GM23248 (cell line): ENCODE measurements at places on chromosomes 16 and 17. TPM values are rescaled to one million over a fixed set of nuclear protein-coding genes. Genes with fewer than 3 reads are reported as not detected.

Gene CD7
- total RNA-seq, result 0.22 TPM in 1 of 2 replicates, not detected in the other

Gene PCYT2
- 34.7 and 36.9 TPM in 2 replicates for total RNA-seq

Gene RHBDL3
- total RNA-seq, result 0.11 TPM in 1 of 2 replicates, not detected in the other

Gene CTF1
- total RNA-seq, result 4.4 and 4.8 TPM in 2 replicates

Gene HOXB2
- 9.6 and 12.1 TPM in 2 replicates for total RNA-seq

GRCh38 chr17:6455321-6455705 is 11.1 kb downstream of the PIMREG start:
- no peak overlapping the region for H3K4me3 ChIP-seq
- H3K4me1 ChIP-seq, result peaks cover 10% of the 10 kb centered on the region
- no peak overlapping the region for H3K27ac ChIP-seq
- no peak for DNase-seq
- no peaks in the 10 kb centered on the region for H3K27me3 ChIP-seq

DNA sequence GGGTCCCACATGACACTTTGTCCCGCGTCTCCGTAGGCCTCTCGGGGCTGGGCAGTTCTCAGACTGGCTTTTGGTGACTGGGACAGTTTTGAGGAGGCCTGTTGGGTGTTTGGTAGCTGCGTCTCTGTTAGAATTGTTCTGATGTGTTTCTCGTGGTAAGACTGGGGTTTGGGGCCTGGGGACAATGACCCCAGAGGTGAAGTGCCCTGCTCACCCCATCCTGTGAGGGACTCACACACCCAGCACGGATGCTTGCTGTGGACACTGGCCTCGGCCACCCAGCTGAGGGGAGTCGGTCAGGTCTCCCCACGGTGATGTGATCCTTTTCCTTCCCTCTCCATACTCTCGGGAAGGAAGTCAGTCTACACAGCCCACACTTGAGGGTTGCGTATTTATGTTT is 50.3 kb downstream of the METRNL start:
- no peak overlapping the region for H3K4me3 ChIP-seq
- DNase-seq, result no peak
- H3K27me3 ChIP-seq, result no peaks in the 10 kb centered on the region

GRCh38 chr16:82671741-82672140 is 45.0 kb downstream of the CDH13 start:
- no peak overlapping the region for H3K27ac ChIP-seq
- H3K27me3 ChIP-seq, result no peaks in the 10 kb centered on the region
- no peak overlapping the region for H3K4me3 ChIP-seq
- no peaks in the 10 kb centered on the region for H3K4me1 ChIP-seq
- no peaks in the 10 kb centered on the region for H3K36me3 ChIP-seq

GRCh38 chr17:81408049-81408448 is 12.8 kb downstream of the BAHCC1 start:
- peaks cover 18% of the 10 kb centered on the region for H3K4me1 ChIP-seq
- no peak for DNase-seq
- no peaks in the 10 kb centered on the region for H3K27me3 ChIP-seq
- no peak overlapping the region for H3K27ac ChIP-seq
- H3K4me3 ChIP-seq, result no peak overlapping the region
- H3K36me3 ChIP-seq, result no peaks in the 10 kb centered on the region

- no peak overlapping the region for H3K4me3 ChIP-seq
- DNase-seq, result no peak
- no peaks in the 10 kb centered on the region for H3K27me3 ChIP-seq
- no peak overlapping the region for H3K27ac ChIP-seq
- H3K36me3 ChIP-seq, result no peaks in the 10 kb centered on the region
Observed at GRCh38 chr16:53121043-53121620, 66.3 kb downstream of the CHD9 start.

DNA sequence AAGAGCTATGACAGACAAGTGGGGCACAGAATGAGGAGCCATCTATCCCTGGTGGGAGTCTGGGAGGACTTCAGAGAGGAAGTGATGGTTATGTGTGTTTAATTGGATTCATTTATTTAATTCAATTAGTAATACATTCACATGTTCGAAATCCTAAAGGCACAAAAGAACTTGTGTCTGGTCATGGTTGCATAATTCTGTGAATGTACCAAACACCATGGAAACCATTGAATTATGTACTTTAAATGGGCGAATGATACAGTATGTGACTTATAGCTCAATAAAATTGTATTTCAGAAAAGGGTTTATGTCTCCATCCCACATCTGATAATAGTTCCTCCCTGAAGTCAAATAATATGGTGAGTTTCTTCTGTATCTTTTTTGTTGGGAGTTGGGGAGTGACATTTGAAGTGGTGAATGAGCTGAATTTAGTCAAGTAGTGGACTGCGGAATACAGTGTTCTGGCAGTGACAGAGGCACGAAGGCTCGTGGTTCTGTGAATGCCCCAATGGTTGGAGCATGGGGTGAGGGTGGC is 19.8 kb upstream of the G6PC1 start:
- no peak overlapping the region for H3K4me3 ChIP-seq
- no peaks in the 10 kb centered on the region for H3K4me1 ChIP-seq
- no peak for DNase-seq
- no peaks in the 10 kb centered on the region for H3K36me3 ChIP-seq
- peaks cover 20% of the 10 kb centered on the region for H3K27me3 ChIP-seq
